Activated CD4-positive, alpha-beta T cell treated with anti-CD3 and anti-CD28 coated beads, Interleukin-2, amount 50 U/mL, for 48 hours (primary cell): ENCODE measurements at places on chromosomes 2 and 18.

DNA sequence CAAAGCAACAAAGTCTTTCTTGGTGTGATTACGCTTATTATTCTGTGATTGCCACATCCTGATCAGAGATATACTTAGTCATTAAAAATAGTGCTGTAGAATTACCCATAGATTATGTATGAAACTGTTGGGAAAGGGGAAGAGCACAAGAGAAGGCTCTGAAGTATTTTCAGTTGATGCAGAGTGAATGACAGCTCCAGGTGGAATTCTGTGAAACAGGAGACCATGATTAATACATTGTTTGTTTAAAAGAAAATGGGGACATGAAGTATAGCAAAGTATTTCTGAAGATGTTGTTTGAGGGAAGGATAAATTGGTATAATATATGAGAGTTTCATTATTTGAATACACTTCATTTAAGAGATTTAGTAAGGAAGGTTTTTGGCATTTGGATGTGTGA, 307.6 kb upstream of the CDH20 start:
- no peak for DNase-seq

DNA sequence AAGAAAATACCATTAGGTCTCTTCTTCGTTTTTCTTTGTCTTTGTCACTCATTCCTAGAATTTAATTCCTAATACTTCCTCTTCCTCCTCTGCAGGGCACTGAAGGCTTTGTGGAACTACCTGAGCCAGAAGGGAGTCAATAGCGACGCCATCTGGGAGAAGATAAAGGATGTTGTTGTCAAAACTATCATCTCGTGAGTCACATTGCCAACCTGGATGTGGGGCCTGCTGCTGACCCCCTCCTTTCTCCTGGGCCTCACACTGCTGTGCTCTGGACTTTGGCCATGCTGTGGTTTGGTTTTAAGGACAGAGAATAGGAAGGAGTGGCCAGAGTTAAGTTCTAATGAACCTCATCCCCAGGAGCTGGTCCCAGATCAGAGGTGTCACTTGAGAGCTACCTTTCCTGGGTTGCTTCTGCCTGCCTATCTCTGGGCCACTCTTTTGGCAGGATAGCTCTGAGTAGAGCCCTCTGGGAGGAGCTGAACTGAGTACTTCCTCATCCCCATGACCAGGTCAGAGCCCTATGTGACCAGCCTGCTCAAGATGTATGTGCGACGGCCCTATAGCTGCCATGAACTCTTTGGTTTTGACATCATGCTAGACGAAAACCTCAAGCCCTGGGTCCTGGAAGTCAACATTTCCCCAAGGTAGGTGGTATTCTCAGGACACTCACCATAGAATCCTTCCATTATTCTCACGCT, 33.1 kb upstream of the CYP27A1 start:
- no peak for DNase-seq

GRCh38 chr2:18959952-18960717, 370.8 kb upstream of the NT5C1B start:
- no peak for DNase-seq

DNA sequence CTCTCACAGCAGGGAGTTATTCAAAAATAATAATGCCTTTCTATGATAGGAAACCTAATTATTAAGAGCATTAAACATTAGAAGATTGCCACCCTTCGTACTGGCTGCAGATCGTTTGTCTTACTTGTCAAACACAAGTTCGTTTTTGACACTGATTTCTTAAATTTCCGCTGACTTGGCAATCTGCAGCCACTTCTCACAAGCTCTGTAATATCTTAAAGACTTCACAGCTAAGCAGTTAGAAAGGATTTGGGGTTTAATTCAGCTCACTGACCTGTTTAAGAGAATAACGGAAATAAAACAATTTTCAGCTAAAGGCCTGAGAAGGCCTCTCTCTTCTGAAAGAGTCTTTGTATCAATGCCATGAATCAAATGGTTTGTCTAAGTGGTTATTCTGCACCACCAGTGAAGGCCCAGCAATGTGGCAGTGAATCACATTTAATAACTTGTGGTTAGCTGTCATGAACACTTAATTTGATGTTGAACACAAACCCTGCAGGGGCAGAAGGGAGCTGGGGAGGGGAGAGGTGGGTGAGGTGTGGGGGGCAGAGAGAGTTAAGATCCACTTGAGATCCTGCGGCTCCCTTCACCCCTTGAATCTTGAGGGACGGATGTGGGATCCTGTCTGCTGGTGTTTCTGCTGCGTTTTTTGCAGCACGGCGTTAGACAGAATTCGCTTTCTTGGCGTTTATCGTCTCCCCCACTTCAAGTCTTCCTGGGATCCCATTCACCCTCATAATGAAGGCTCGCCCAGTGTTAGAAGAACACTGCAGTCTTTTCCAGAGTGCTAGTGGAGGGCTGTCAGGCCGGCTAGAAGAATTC, 145.4 kb upstream of the SATB2 start:
- no peak for DNase-seq

DNA sequence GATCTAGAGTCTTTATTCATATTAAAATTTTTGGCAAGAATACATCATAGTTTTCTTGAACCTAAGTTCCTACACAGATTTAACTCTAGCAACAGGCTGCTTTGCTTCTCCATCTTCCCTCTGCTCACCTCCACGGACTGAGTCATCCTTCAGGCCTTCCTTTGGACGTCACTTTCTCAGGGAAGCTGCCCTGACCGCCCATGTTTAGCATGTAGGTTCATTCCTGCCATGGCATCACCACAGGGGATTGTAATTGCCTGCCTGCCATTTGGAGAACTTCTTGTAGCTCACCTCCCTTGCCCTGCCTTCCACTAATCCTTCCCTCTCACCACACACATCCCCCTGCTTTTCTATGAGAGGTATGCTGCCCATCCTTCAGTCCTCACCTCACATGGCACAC, 43.9 kb upstream of the B3GNT2 start:
- no peak for DNase-seq

DNA sequence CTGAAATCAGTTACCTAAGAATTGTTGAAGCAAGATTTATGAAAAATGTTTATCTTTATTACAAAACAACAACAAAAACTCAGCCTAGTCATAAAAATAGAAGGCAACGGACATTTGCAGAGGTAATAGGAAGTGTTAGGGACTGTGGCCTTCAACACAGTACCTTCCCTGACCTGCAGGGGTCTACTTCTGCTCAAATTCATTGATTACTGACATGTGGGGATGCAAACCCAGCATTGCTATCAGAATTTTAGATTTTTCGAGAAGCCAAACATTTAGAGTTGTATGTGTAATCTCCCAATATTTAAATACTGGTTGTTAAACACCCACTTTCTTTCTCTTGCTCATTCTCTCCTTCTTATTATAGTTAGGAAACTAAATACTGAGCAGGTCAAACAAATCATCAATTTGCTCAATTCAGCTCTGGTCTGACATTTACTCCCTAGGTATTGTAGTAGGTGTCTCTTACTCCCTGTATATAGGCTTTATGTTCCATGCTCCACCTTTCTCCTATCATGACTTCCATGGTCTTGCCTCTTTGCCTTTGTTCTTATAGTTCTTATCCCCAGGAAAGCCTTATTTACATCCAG, 198.5 kb downstream of the UBE2E3 start:
- DNase-seq, result peak; percentile 50

DNA sequence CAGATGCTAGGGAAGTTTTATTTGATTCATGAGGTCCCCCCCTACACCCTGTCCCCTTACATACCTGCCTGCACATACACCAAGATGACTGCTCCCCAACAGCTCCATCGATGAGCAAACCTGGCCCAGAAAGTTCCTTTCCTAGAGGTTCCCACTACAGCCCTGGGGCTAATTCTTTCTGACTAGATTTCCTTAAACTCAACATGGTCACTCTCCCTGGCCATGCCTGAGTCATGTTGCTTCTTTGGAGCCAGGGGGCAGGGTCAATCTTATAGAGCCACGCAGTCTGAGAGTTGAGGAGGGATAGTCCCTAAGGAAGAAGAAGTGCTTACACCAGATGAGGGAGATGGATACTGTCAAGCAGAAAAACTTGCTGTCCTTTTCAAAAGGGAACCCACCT, 67.7 kb upstream of the GLI2 start:
- DNase-seq, result no peak

- DNase-seq, result no peak
Measured at GRCh38 chr2:113274432-113274831, 4.3 kb downstream of the PAX8 start.

- DNase-seq, result no peak
Measured at GRCh38 chr18:48562075-48562474, 23.2 kb downstream of the CTIF start.

- no peak for DNase-seq
Measured at GRCh38 chr2:83943265-83943664, 515.8 kb downstream of the SUCLG1 start.

- DNase-seq, result no peak
Measured at GRCh38 chr2:196959734-196960338, 33.3 kb upstream of the PGAP1 start.

DNA sequence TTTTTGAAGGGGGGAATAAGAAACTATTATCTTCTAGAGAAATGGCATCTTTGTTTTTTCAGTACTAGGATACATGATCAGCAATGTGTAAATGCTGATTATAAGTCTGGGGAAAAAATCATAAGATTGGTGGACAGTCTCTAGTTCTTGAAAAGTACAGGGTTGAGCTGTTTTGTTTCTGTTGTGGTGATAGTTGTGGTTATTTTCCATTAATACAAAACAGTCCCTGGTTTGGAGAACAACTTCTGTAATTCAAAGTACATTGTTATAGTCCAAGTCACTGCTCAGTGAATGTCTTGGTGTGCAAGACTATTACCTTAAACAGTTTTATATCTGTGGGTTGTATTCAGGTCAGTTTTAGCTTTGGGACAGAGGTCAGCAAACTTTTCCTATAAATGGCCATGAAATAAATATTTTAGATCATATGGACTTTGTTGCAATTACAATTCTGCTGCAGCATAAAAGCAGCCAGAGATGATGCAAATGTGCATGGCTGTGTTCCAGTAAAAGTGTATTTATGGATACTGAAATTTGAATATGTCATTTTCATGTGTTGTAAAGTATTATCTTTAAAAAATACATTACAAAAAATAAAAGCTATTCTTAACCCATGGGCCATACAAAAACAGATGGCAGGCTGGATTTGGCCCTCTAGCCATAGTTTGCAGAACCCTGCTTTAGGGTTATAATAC, 111.0 kb downstream of the CERS6 start:
- DNase-seq, result no peak
